NCI-H146 (cell line): ENCODE measurements at places on chromosomes 3 and 15.

GRCh38 chr3:121493431-121493830 is 52.4 kb downstream of the POLQ start:
- DNase-seq = no peak

DNA sequence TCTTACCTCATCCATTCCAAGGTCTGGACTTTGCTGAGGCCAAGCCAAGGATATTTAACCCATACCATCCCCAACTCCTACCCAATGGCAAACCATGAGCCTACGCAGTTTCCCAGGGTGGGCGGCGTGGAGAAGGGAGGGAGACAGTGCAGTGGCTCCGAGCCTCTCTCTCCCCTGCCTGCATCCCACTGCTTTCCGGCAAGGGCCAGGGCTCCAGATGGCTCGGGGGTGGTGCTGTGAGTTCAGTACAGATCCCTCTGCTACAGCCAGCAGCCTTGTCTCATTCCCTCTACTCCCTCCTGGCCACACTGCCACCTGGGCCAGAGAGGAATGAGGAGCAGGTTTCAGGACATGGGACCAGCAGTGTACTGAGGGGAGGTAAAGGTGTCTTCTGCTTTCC is 44.3 kb upstream of the APEH start:
- no peak for DNase-seq

- no peak for DNase-seq
Observed at GRCh38 chr3:60250810-60251209, 1000.4 kb downstream of the FHIT start.

- peak; percentile 16 for DNase-seq
Observed at GRCh38 chr3:192816351-192816750, 89.0 kb upstream of the FGF12 start.

- DNase-seq = no peak
Observed at GRCh38 chr3:184386047-184386806, 6.4 kb downstream of the CHRD start.

GRCh38 chr15:41862515-41863116 is 24.0 kb downstream of the PLA2G4B start:
- DNase-seq = peak; percentile 17
